IPS DF 6.9 (cell line): ENCODE measurements at places on chromosomes 3 and 15.

GRCh38 chr3:18382760-18383369, 42.3 kb downstream of the SATB1 start:
- DNase-seq, result no peak

- no peak for DNase-seq
Observed at GRCh38 chr3:136343446-136343845, 93.3 kb downstream of the PCCB start.

DNA sequence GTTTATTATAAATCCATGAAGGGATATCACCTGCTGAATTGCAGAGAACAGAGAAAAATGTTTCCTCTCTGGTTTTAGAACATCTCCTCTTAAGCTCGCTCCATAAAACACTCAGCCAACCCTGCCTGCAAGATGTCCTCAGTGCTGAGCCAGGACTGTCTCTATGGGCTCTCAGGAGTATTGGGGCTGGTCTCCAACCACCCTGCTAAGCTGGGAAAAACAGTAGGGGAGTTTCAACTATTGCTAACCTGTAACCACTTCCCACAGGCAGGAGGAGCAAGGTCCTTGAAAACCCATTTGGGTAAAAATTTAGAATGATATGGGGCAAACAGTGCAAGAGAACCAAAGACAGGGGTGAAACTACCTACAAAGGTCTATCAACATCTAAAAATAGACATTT, 34.3 kb downstream of the MYO1E start:
- no peak for DNase-seq

DNA sequence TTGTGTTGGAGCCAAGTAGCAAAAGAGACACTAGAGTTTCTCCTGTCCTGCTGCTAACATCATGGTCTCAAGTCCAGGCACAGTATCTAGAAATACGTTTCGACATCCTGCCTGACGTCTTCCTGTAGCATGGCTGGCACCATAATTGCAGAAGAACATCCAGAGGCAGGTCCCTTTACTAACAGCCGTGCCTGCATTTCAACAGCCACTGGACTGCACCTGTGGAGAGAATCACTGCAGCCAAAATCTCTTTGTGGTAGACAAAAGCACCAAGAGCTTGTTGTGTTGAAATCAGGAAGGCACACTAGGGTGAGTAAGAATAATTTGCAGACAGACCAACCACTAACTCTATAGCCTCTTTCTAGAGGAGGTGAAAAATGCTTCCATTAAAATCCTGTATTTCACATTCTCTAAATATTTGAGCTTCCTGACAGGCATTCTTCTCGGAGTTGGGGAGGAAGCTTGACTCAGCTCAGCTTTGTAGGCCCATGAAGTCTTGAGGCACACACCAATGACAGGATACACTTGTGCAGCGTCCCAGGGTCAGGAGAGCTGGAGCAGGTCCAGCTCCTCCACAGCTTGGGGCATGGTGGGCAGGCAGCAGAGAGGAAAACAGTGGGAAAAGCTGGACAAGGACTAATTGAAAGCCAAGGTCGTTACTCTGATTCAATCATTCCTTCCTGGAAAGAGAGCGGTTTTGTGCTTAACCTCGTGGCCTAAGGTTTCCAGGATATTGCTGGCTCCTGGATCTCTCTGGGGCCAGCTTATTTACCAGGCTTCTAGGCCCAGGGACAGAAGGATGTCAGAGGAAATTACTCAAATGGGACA, 244.9 kb downstream of the FAM43A start:
- no peak for DNase-seq

GRCh38 chr15:39503526-39503925, 77.4 kb upstream of the THBS1 start:
- no peak for DNase-seq

- DNase-seq, result no peak
Observed at GRCh38 chr15:85646538-85647091, 148.1 kb downstream of the KLHL25 start.

DNA sequence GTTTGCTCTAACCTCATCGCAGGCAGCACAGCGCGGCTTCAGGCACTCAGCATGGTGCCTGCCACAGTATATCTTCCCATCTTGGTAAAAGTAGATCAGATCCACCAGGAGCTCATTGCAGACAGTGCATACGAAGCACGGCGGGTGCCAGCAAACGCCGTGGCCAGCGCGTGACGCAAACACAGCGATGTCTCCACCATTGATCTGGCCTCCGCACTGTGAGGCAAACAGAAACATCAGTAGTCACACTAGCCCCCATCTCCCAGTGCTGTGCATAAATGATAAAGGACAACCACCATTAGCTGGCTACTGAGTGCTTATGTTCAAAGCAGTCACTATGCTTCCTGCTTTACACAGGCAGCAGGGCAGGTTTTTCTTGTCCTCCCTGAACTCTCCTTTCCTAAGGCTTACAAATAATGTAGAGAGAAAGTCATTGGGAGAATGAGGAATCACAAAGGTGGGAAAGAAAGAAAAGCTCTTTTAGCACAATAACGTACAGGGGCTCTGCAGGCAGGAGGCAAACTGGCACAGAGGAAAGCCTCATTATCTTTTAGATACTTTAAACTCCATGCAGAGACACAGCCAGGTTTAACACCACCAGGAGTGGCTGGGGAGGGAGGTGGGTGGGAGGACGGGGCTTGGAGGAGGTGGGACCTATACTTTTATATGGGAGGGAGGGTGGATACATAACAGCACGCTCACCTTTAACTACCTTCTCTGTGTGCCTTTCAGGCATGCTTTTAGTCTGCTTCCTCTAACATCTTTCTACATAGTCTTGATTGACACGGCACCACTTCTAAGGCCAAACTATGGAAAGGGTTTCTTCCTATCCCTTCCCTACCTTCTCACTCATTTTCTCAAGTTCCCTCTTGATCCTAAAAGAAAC, 67.9 kb downstream of the PRICKLE2 start:
- no peak for DNase-seq

DNA sequence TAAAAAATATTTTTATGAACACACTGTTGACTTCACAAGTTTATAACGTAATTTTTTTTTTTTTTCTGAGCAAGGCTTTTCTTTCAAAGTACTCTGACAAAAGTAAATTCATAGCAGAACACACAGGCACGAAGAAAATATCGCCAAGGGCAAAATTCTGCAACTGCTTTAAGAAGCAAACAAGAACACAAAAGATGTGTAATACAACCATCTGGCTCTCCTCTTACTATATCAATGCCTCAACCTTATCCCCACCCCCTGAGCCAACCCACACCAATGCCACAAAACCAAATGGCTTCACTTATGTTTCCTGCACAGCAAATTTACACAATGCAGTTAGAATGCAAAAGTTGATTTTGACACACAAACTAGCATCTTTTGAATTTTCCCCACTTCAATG, 274.2 kb downstream of the FOXP1 start:
- DNase-seq, result no peak

DNA sequence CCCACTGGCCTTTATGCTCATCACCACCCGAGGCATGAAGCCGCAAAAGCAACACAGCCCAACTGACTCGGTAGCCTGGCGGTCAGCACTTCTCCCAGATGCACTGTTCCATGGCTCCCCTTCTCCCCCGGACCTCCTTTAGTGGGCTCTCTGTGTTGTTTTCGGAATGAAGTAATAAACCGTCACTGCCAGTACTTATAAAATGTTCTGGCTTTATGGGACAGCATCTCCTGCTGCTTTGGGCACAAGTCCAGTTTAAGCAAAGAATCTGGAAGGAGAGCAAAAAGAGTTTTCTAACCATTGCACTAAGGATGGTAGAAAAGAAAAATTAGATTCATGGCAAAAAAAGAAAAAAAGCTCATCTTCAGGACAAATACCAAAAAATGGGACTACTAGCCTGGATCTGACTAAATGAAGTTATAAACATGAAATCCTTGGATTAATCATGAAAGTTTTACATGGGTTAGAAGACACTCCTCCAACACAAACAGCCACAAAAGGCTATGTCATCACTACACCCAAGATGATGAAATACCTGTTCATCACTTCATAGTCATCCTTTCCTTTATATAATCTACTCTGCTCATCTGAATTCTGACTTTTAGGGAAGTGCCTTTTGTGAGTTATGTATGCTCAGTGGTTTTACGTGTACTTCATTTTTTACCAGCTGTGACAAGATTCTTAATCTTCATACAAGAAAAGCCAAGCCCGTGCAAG, 89.5 kb upstream of the UBE2E2 start:
- no peak for DNase-seq

DNA sequence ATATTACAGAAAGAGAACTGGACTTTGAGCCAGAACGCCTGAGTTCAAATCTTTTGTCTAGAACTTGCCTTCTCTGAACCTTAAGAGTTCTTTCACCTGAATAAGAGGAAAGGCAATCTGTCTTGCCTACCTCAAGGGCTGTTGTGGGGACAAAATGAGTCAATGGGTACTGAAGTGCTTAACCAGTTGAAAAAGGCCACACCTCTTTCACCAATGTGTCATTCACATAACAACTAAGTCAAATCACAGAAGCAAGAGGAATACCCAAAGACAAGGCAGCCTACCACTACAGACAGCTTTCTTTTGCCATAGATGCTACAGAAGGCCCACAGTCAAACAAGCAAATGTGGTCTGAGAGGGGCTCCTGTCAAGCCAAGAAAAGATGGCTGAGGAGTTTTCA, 39.7 kb downstream of the NBEAL2 start:
- no peak for DNase-seq

GRCh38 chr15:62791694-62792093, 250.9 kb upstream of the TPM1 start:
- no peak for DNase-seq

DNA sequence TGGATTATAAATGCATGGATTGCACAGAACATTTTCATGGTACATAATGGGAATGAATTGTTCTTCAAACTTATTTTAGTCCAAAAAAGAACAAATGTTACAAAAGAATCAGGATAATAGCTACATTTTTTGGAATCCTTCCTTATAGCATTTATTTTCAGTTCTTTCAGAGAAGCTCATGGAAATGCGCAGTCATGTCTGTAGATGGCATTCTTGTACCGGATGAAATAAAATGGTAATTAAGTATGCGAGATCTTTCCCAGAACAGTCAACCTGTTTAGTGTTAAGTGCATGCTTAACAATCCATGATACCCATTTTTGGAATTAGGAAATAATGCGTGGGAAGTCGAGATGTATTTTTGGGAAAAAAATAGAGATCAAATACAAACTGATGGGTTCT, 38.2 kb upstream of the GOLGA8B start:
- no peak for DNase-seq

GRCh38 chr3:170154569-170155143, 26.9 kb downstream of the PHC3 start:
- DNase-seq, result no peak

DNA sequence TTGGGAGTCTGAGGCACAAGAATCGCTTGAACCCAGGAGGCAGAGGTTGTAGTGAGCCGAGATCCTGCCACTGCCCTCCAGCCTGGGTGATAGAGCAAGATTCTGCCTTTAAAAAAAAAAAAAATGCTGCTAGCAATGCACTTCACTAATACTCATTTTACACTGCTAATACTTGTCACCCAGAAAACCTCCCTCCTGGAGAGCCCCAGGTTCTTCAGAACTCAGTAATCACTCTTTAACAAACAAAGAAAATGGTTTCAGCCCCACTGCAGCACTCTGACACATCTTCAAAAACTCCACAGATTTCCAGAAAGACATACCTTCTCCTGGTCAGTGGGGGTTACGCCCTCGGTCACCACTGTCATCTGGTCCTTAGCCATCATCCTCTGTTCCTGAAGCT, 366.7 kb downstream of the SHQ1 start:
- no peak for DNase-seq

DNA sequence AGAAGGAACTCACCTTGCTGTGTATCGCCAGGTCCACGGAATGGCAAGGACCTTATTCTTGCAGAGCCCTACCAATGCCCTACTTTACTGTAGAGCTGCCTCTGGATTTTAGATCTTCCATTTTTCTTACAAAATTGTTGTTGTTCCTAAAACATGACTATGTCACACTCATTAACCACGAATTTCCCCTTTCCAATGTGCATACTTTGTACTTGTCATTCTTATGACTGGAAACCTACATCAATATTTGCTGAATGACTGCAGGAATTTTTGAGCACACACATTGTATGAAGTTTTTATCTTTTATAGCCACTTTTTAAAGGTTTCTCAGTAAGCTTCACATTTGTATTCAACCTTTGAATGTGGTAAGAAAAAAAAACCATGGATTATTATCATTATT, 35.9 kb upstream of the CMSS1 start:
- no peak for DNase-seq

- DNase-seq, result no peak
Observed at GRCh38 chr3:174775603-174776002, 83.5 kb upstream of the NAALADL2 start.

DNA sequence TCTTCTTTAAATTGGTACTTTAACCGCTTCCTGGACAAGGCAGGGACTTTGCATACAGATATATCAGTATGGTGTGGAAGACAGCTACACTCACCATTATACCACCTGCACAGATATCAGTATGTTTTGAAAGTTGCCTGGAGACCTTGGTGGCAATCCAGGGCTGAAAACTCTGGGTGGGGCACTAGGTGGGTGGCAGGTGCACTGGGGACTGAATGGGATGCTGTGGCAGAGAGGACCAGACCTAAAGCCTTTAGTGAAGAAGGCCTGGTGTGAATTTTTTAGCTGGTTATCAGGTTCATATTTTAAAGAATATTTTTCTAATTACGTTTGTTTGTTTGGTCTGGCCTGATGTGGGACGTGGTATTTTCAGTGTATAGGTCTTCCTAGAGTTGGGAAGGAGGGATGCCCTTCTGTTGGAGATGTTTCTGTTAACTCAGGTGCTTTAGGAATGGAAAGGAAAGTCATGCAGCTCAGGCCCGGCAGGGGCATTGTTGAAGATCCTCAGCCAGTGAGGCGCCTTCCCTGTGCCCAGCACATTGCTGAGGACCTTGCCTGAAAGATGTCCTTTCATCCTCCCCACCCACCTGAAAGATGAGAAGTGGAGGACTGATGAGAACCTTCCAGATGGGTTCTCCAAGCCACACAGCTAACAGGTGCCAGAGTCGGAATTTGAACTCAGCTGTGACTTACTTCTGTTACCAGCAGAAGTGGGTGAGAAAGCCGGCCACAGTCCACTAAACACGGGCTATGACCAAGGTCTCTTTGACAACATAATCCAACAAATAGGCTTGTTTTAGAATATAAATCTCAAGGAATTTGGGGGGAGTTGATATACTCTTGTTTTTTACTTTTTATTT, 77.3 kb downstream of the APBA2 start:
- no peak for DNase-seq

GRCh38 chr15:82058026-82058425, 12.2 kb upstream of the MEX3B start:
- no peak for DNase-seq

- DNase-seq, result no peak
Observed at GRCh38 chr15:76976572-76977270, 18.2 kb upstream of the PSTPIP1 start.

GRCh38 chr3:100708989-100709841, at the start of gene TFG:
TSS of gene TFG (plus strand) at chr3:100709494. CDS start at chr3:100713686, 4,192 bp downstream.
- DNase-seq, result peak; percentile 98

GRCh38 chr3:71581457-71582035, 2.0 kb downstream of the FOXP1 start:
- no peak for DNase-seq

GRCh38 chr3:147554332-147554731, 145.2 kb downstream of the ZIC1 start:
- DNase-seq, result no peak

DNA sequence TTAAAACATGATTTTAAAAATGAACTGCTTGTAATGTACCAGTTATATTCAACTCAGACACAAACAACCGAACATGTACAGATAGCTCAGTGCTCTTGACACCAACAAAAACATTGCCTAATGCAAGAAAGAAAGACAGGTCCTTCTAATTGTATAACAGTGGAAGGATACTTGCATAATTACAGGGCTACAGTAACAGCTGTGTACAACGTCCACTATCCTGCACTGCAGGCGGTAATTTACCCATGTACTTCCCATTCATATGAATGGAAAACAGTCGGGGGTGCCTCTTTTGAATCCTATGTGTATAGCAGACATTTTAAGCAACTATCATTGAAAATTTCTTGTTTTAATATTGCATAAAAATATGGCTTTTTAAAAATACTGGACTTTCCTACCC, 41.1 kb upstream of the PLSCR5 start:
- DNase-seq, result no peak
